ENCODE measurements at places on chromosomes 7 and 10.

DNA sequence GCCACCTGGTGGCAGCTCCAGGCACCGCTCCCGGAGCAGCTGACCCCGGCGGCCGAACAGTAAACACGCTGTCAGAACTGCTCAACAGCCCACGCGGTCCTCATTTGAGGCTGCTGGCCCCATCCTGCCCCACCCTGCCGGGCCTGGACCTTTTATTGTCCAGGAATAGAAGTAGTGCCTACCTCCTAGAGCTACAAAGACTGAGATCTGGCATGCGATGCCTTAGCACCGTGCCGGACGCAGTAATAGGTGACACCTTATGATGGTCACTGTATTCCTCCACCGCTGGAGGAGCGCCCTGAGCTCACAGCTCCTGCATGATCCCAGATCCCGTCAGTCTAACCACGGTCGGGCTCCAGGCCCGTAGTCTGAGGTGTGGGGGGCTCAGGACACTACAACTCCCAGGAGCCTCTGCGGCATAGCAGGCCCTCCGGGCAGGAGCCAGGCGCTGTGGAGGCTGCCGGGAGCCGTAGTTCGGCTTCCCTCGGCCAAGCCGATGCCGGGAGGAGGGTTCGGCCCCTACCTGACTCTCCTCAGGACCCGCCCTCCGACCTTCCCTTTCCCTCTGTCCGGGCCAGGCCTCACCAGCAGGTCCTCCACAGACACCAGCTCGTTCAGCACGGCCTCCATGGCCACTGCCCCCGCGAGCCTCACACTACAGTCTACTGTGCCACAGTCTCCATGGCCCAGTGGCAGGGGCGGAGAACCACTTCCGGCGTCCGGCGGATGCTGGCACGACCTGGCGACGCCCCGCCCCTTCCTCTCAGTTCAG is at the start of gene FIS1:
Gene FIS1, minus strand, starts transcription at position 707 of the 772 bp plus-strand sequence. Its CDS starts 77 bp downstream, at position 630.
- DNase-seq: peak; percentile 95

DNA sequence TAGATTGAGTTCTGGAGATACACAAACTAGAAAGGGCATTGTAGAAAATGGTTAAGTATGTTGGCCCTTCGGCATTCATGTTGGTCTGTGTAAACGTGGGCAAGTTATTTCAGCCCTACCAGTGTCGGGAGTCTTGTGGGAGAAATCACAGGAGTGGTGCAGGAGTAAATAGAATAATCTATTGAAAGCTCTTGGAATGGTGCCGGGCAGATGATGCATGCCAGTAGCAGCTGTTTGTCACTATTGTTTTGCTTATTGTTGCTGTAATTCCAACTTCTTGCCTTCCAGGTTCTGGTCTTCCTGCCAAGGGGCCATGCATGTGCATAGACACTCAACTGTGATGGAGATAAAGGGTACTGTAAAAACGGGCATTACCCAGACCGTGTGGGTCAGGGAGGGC is 259.4 kb downstream of the CAMK1D start:
- DNase-seq: no peak

- DNase-seq: no peak
Measured at GRCh38 chr7:83821866-83822265, 172.9 kb upstream of the SEMA3E start.

DNA sequence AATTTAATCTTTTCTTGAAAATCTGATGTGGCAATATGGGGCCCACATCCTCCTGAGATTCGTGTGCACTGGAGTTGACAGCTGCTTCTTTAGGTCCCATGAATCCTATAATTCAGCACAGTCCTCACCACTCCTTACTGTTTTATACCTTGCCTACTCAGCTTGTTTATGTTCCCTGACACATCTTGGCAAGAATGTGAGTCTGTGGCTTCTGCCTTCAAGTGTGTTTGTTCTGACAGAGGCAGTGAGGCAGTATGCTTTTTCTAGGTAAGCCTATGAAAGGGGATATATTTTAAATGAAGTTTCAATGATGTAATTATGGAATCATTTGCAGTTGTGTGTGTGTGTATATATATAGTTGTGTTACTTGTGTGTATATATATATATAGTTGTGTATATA is 106.4 kb downstream of the AMPH start:
- DNase-seq: no peak

GRCh38 chr7:18693406-18693805 is 197.9 kb downstream of the HDAC9 start:
- no peak for DNase-seq

DNA sequence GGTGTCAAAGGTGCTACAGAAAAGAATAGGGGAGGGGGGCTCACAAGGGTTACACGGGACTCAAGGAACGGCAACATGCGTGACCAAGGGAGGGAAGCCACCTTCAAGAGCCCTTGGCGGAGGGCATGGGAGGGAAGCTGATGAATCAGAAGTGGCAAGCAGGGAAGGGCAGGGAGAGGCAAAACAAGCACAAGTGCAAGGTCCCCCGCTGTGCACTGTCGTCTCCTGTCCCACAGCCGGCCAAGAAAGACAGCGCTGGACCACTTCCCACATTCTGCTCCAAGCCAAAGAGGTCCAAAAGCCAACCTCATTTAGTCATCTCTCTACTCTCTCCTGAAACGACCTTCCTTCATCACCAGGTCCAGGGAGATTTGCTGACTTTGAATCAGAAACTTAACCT is 102.7 kb downstream of the CALN1 start:
- DNase-seq: no peak

DNA sequence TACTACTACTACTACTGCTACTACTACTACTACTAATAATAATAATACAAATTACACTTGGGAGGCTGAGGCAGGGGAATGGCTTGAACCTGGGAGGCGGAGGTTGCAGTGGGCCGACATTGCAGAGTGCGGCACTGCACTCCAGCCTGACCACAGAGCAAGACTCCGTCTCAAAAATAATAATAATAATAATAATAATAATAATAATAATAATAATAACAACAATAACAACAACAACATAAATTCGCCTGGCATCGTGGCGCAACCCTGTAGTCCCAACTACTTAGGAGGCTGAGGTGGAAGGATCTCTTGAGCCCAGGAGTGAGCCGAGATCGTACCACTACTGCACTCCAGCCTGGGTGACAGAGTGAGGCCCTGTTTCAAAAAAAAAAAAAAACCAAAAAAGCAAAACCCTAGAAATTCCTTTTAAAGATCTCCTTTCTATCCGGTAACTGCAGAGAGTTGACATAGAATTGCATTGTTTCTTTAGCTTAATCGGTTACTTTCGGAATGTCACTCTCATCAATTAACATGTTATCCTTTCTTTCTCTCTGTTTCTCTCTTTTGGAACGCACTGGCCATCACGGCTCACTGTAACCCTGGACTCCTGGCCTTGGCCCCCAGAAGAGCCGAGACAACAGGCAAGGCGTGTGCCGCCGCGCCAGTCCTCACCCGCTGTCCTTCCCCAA is 972 bp downstream of the PHYH start:
- DNase-seq: no peak

- no peak for DNase-seq
Measured at GRCh38 chr7:150912427-150912826, 60.1 kb downstream of the AOC1 start.
